ENCODE measurements at places on chromosomes 4 and X. TPM values are rescaled to one million over a fixed set of nuclear protein-coding genes. Genes with fewer than 3 reads are reported as not detected.

Gene GPRIN3
- 31.2 TPM for total RNA-seq

Gene MAOB
- total RNA-seq: 1.6 TPM

Gene GABRE
- 0.94 TPM for total RNA-seq

Gene DDX53
- not detected for total RNA-seq

Gene CCNA2
- total RNA-seq: 8.0 TPM

Gene PAGE4
- not detected for total RNA-seq

Gene KCNE5
- total RNA-seq: 1.9 TPM

Gene NUDT6
- total RNA-seq: 6.4 TPM
